Liver (tissue), 10 donors: ENCODE measurements at places on chromosomes 12 and 14.

- no peaks in the 10 kb centered on the region for H3K36me3 ChIP-seq
- peaks cover 2% of the 10 kb centered on the region for H3K4me1 ChIP-seq
- H3K27ac ChIP-seq, result no peak overlapping the region
- no peak for DNase-seq
- H3K27me3 ChIP-seq, result no peaks in the 10 kb centered on the region
Observed at GRCh38 chr12:14619741-14620501, 52.2 kb upstream of the PLBD1 start.

- H3K27ac ChIP-seq, result peak overlapping the region; percentile 92
- H3K4me1 ChIP-seq, result peaks cover 8% of the 10 kb centered on the region
- H3K36me3 ChIP-seq, result no peaks in the 10 kb centered on the region
- no peak overlapping the region for H3K4me3 ChIP-seq
- DNase-seq, result peak; percentile 62
- H3K27me3 ChIP-seq, result no peaks in the 10 kb centered on the region
Observed at GRCh38 chr12:121128908-121129810, 3.5 kb upstream of the P2RX7 start.

- no peak for DNase-seq
- H3K27ac ChIP-seq, result no peak overlapping the region
- H3K4me3 ChIP-seq, result no peak overlapping the region
Observed at GRCh38 chr12:76244300-76244699, 103.9 kb downstream of the BBS10 start.

- no peak for DNase-seq
- no peaks in the 10 kb centered on the region for H3K27me3 ChIP-seq
- peak overlapping the region; percentile 74 for H3K4me3 ChIP-seq
- peaks cover 28% of the 10 kb centered on the region for H3K4me1 ChIP-seq
- peak overlapping the region; percentile 75 for H3K27ac ChIP-seq
Observed at GRCh38 chr12:109098183-109098604, 797 bp downstream of the UNG start.

- H3K4me1 ChIP-seq, result peaks cover 3% of the 10 kb centered on the region
- DNase-seq, result no peak
- no peak overlapping the region for H3K27ac ChIP-seq
- H3K36me3 ChIP-seq, result peaks cover 3% of the 10 kb centered on the region
- no peaks in the 10 kb centered on the region for H3K27me3 ChIP-seq
- H3K4me3 ChIP-seq, result no peak overlapping the region
Observed at GRCh38 chr12:69529021-69529420, 56.2 kb upstream of the CCT2 start.

GRCh38 chr14:80095623-80096022, 115.7 kb downstream of the DIO2 start:
- no peaks in the 10 kb centered on the region for H3K4me1 ChIP-seq
- no peaks in the 10 kb centered on the region for H3K27me3 ChIP-seq
- no peaks in the 10 kb centered on the region for H3K36me3 ChIP-seq
- H3K4me3 ChIP-seq, result no peak overlapping the region
- no peak overlapping the region for H3K27ac ChIP-seq
- DNase-seq, result no peak

DNA sequence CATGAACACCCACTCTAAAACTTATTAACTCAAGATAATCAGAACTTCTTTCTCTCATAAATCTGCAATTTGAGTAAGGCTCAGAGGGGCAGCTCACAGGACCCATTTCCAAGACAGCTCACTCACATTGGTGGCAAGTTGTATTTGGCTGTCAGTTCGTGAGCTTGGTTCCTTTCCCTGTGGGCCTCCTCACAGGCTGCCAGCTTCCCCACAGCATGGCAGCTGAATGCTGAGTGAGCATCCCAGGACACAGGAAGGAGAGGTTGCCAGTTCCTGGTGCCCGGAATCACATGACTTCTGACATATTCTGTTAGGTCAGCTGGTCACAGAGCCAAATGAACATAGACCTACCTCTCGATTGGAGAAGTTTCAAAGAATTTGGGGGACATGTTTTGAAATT, 116.6 kb upstream of the TMEM233 start:
- no peaks in the 10 kb centered on the region for H3K4me1 ChIP-seq
- no peaks in the 10 kb centered on the region for H3K27me3 ChIP-seq
- no peaks in the 10 kb centered on the region for H3K36me3 ChIP-seq

GRCh38 chr14:35931346-35931745, 105.2 kb downstream of the BRMS1L start:
- H3K27me3 ChIP-seq, result no peaks in the 10 kb centered on the region
- H3K27ac ChIP-seq, result no peak overlapping the region
- H3K4me1 ChIP-seq, result no peaks in the 10 kb centered on the region
- no peak for DNase-seq

DNA sequence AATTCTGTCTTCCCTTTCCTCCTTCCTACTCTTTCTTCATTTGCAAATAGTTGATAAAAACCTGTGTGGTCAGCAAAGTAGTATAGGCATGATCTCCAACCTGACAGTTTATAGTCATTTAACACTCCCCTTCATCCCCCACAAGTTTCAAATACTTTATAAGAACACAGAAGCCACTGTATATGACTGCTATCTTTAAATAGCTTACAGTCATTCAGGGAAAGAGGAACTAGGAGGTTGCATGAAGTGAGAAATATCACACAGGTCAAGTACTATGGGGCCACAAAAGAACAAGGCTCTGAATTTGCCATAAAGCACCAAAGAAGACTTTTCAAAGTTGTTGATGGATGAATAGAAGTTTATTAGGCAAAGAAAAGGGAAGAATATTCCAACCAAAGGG, 431.3 kb downstream of the NPAS3 start:
- no peaks in the 10 kb centered on the region for H3K4me1 ChIP-seq
- H3K27me3 ChIP-seq, result no peaks in the 10 kb centered on the region
- no peak overlapping the region for H3K27ac ChIP-seq

DNA sequence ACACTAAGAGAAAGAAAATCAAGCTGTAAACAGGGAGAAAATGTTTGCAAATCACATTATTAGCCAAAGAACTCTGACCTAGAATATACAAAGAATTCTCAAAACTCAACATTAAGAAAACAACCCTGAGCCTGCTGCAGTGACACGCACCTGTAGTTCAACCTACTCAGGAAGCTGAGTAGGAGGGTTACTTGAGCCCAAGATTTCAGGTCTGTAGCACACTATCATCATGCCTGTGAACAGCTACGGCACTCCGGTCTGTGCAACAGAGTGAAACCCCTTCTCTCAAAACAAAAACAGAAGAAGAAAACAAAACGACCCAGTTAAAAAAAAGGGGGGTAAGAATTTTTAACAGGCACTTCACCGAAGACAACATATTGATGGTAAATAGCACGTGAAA, 20.8 kb downstream of the SAV1 start:
- H3K27me3 ChIP-seq, result no peaks in the 10 kb centered on the region
- H3K27ac ChIP-seq, result no peak overlapping the region
- DNase-seq, result no peak
- H3K4me3 ChIP-seq, result no peak overlapping the region
- H3K36me3 ChIP-seq, result peaks cover 2% of the 10 kb centered on the region

DNA sequence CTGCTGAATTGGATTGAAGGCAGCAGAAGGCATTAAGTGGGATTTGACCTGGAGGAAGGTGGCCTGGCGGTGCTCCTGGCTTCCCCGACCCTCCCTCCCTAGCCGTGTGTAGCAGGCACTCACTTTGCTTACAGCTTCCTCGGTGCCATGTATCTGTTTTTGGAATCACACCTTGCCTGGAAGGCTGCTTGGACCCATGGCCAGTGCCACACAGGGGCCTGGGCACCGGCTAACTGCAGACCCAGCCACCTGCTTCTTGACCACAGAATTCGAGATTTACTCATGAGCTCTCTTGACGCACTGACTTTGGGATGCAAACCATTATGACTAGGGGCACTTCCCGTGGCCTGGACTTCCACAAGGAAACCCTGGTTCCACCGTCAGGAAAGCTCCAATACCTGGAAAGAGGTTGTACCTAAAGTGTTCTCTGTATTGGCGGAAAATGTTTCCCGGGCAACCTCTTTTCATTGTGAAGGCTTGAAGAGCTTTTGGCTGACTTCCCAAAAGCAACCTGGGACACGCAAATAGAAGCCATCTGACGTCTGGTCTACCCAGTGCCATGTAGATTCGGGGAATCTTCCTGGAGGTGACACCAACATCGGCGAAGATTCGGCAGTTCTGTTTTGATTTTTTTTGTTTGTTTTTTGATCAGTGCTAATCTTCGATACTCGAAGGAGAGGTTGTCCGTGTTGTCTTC, 125.6 kb upstream of the RTL1 start:
- no peak overlapping the region for H3K4me3 ChIP-seq
- H3K36me3 ChIP-seq, result no peaks in the 10 kb centered on the region
- H3K27ac ChIP-seq, result no peak overlapping the region
- no peaks in the 10 kb centered on the region for H3K4me1 ChIP-seq

DNA sequence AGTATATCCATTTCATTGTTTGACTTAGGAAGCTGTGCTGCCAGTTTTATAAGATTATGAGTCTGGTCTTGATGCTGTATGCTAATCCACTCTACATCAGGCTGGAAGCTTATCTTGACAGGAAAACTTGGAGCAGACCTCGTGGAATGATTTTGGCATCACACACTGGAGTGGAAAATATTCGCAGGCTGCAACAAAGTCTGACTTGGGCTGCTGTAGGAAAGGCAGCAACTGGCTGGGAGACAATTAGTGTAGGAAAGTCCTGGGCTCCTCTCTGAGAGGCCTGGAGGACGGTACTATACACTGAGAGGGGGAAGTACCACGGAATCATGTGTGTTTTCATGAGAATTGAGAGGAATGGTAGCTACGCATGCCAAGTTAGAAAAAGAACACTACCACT, 383.7 kb downstream of the ETNK1 start:
- DNase-seq, result no peak
- no peaks in the 10 kb centered on the region for H3K36me3 ChIP-seq
- H3K27ac ChIP-seq, result no peak overlapping the region
- no peaks in the 10 kb centered on the region for H3K27me3 ChIP-seq

GRCh38 chr12:52942066-52942900, 6.6 kb upstream of the KRT18 start:
- H3K27me3 ChIP-seq, result no peaks in the 10 kb centered on the region
- H3K4me1 ChIP-seq, result peaks cover 10% of the 10 kb centered on the region
- no peaks in the 10 kb centered on the region for H3K36me3 ChIP-seq
- H3K27ac ChIP-seq, result no peak overlapping the region
- H3K4me3 ChIP-seq, result no peak overlapping the region

DNA sequence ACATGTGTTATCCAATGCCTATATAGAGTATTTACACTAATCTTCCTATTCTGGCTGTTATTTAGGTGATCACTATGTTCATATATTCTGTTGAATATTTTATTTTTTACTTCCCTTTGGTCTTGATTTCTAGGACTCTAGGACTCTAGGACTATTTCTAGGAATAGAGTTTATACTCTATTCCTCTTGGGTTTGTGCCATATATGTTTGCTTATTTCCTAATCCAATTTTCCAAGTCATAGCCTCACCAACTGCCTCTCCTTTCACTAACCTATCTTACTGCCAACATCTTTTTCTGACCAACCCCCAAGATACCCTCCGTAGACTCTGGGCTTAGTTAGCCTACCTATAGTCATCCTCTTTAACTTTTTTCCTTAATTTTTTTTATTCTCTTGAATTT, 28.5 kb downstream of the ARF6 start:
- no peaks in the 10 kb centered on the region for H3K4me1 ChIP-seq
- no peak overlapping the region for H3K27ac ChIP-seq
- no peak overlapping the region for H3K4me3 ChIP-seq
- H3K36me3 ChIP-seq, result no peaks in the 10 kb centered on the region
- no peak for DNase-seq

DNA sequence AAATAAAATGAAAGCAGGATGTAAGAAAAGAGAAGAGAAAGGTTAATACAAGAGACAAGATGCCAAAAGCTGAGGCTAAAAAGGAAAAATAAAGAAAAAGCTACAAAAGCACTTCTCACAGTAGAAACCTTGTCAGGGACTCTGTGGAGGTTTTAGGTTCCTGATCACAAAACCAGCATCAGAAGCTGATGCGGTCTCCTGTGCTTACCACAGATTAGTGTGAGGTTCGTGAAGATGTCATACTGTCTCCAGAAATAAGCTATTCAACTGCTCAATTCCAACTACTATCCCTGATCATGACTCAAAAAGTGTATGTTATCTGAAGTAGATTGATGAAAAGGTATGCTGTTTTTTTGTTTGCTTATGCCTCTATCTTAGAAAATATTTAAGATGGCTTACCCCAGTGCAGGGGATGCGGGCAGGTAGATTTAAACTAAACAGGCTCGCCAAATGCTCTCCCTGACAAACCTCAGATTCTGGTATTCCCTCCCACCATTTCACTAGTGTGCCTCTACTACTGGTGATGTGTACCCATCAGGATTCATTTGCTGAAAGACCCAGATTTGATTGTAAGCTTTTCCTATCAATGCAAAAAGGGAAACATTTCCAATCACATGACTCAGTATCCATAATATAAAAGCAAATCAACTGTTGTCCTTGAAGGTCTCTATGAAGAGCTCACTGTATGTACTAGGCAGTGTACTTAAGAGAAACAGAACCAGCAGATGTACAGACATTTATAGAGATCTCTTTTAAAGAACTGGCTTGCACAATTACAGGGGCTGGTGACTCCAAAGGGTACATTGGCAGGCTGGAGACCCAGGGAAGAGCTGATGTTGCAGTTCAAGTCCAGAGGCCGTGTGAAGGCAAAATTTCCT, 169.5 kb upstream of the FOXN3 start:
- DNase-seq, result no peak
- no peak overlapping the region for H3K4me3 ChIP-seq

GRCh38 chr12:109432431-109432830, 44.7 kb downstream of the KCTD10 start:
- H3K36me3 ChIP-seq, result no peaks in the 10 kb centered on the region
- H3K27ac ChIP-seq, result no peak overlapping the region
- H3K4me3 ChIP-seq, result no peak overlapping the region
- no peaks in the 10 kb centered on the region for H3K27me3 ChIP-seq

- H3K4me3 ChIP-seq, result no peak overlapping the region
- DNase-seq, result no peak
- no peaks in the 10 kb centered on the region for H3K4me1 ChIP-seq
- H3K36me3 ChIP-seq, result no peaks in the 10 kb centered on the region
- no peak overlapping the region for H3K27ac ChIP-seq
Observed at GRCh38 chr14:78840898-78841297, 670.7 kb downstream of the NRXN3 start.

GRCh38 chr14:95272057-95272456, 47.7 kb downstream of the CLMN start:
- peaks cover 2% of the 10 kb centered on the region for H3K4me1 ChIP-seq
- no peaks in the 10 kb centered on the region for H3K27me3 ChIP-seq
- H3K27ac ChIP-seq, result no peak overlapping the region
- H3K4me3 ChIP-seq, result no peak overlapping the region
